Camera-type eye (tissue), 1 donor: ENCODE measurements at places on chromosomes 13 and 19. TPM values are rescaled to one million over a fixed set of nuclear protein-coding genes. Genes with fewer than 3 reads are reported as not detected.

SIRT2 gene
- total RNA-seq, result 57.0 TPM

GZMM gene
- total RNA-seq, result not detected

ACP7 gene
- total RNA-seq, result not detected

ZNF554 gene
- 12.8 TPM for total RNA-seq

NOVA2 gene
- total RNA-seq, result 10.1 TPM

ATCAY gene
- total RNA-seq, result 23.2 TPM
